ENCODE measurements at places on chromosomes 13 and 19. TPM values are rescaled to one million over a fixed set of nuclear protein-coding genes. Genes with fewer than 3 reads are reported as not detected.

The SIGLEC8 gene
- not detected for total RNA-seq

The IZUMO2 gene
- not detected for total RNA-seq

GRCh38 chr13:31350560-31350959 lies 150.8 kb downstream of the B3GLCT start:
- no peak for DNase-seq
- peaks cover 6% of the 10 kb centered on the region for H3K36me3 ChIP-seq
- H3K4me3 ChIP-seq: no peak overlapping the region
- H3K27me3 ChIP-seq: no peaks in the 10 kb centered on the region
- H3K4me1 ChIP-seq: peaks cover 23% of the 10 kb centered on the region
- H3K27ac ChIP-seq: peak overlapping the region; percentile 61

DNA sequence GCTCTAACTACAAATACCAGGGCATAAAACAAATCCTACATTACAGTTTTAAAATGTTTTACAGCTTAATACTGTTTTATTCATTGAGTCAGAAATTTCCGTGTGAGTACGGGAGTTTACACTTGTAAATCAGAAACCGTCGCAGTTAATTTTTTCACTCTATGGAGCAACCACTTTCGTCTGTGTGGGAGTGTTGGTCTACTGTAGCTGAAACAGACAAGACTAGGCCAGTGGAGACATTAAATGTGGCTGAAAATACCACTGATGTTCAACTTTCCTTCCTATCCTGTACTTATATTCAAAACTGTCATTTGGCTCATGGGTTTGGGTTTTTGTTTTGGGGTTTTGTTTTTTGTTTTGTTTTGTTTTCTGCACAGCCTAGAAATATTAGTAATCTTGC lies 268.7 kb downstream of the DCT start:
- no peaks in the 10 kb centered on the region for H3K36me3 ChIP-seq
- H3K4me1 ChIP-seq: peaks cover 32% of the 10 kb centered on the region
- no peak overlapping the region for H3K4me3 ChIP-seq
- peak overlapping the region; percentile 92 for H3K27ac ChIP-seq
- H3K27me3 ChIP-seq: no peaks in the 10 kb centered on the region

GRCh38 chr19:46213156-46213555 lies 16.4 kb upstream of the IGFL1 start:
- peaks cover 28% of the 10 kb centered on the region for H3K4me1 ChIP-seq
- no peak overlapping the region for H3K27ac ChIP-seq
- H3K4me3 ChIP-seq: no peak overlapping the region
- no peak for DNase-seq

DNA sequence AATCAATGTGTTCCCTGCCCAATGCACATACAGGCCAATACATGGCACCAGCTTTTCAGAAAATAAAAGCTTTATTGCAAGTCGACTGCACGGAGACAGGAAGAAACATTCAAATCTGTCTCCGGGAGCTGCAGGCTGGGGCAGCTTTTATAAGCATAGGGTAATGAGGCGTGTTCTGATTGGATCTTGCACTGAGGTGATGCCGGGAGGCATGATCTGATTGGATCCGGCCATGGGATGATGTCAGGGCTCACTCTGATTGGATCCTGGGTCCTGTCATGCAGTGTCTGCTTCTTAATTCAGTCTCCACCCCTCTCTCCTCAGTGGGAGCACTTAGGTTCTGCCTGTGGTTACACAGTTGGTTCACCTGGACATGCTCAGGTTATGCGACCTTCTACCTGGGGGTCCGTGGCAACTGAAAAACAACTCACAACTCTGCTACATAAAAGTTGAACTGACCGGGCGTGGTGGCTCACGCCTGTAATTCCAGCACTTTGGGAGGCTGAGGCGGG lies 11.8 kb upstream of the FBN3 start:
- no peak for DNase-seq
- peaks cover 2% of the 10 kb centered on the region for H3K27me3 ChIP-seq
- H3K36me3 ChIP-seq: no peaks in the 10 kb centered on the region
- H3K4me1 ChIP-seq: peaks cover 11% of the 10 kb centered on the region

All from mesothelial cell of epicardium (in vitro differentiated cells).